Large intestine (tissue), 12 donors: ENCODE measurements at places on chromosomes 1 and 21.

DNA sequence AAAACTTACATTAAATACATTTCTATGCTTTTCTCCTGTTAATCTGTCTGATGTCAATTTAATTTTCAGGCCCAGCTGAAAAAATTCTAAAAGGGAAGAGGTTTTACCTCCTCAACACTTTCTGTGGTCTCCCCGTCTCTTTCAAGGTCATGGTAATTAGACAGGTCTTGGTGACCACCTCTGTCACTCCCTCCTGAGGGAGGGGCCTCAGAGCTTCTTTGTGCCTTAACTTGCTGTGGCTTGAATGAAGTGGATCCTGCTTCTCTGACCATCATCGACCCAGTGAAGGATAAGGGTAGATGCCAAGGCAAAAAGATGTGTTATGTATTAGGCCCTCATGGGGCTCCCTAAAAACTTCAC, 40.8 kb upstream of the OSBPL9 start:
- DNase-seq: no peak

DNA sequence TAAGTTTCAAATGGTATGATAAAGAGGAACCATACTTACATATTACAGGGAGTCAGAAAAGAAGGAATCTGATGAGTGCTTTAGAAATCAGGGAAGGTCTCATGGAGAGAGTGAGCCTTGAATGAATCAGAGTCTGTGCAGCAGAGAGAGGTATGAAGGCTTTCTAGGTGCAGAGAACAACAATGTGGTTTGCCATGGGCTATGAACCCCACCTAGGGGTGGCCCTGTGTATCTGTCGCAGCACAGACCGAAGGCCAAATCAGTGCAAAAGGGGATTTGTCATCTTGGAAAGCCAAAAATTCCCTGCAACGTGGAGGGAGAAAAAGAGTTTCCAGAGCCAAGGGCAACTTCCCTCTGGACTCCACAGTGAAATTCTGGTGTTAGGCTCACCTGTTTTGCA, 3.5 kb downstream of the PAPPA2 start:
- DNase-seq: no peak

DNA sequence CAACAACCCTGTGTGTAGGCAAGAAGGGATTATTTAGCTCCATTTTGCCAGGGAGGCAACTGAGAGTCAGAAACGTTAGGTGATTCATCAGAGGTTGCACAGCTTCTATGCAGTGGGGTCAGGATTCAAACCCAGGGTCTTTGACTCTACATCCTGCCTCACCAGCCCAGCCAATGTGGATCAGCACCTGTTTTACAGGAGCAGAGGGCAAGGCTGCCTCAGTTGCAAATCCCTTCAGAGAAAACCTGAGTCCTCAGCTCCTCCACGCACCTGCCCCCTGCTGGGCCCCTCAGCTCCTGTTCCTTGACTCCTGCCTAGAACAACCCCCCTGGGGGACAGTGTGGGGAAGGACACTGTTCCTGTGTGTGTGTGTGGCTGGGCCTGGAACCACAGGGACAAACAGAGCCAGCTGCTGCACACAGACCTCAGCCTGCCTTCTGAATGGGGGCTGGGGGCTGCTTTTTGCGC, 61.6 kb downstream of the LRRN2 start:
- peak; percentile 16 for DNase-seq

- no peak for DNase-seq
These were observed 322.8 kb downstream of the KCTD3 start for GRCh38 chr1:215889871-215890270.

DNA sequence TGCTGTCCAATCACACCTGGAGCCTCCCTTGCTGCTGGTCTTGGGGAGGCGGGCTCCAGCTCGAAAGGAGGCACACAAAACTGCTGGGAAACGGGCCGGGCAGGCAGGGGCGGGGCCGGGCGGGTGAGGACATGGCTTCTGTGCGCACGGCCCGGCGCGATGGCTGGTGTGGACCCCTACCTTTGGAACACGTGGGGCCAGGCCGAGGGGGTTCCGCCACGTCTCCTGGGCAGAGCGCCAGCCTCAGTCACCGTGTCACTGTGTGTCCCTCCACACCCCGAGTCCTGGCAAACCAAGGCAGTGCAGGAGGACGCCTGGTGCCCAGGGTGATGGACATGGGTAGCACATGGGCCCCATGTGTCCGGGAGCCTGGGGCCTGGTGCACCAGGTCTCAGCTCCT, 42.0 kb upstream of the ADARB1 start:
- no peak for DNase-seq

- DNase-seq: peak; percentile 82
These were observed 37.1 kb downstream of the SLC30A1 start for GRCh38 chr1:211541720-211542477.

- DNase-seq: no peak
These were observed 330.6 kb downstream of the DUSP10 start for GRCh38 chr1:221411283-221411682.

DNA sequence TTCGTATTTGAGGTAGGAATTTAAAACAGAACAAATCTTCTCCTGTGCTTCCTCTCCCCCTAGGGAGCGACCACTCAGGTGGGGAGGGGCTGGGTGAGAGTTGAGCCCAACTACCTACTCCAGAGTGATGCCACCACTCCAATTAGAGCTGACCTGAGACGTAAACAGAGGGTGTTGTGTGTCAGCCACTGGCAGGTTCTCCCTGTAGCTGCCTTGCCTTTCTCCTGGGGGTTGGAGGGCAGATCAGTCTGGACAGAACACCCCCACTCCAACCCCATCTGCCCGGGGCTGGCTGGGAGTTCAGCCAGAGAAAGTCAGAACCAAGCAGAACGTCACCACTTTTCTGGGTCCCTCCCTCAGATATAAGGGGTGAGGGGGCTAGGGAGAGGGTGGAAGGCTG, 2.0 kb downstream of the HPDL start:
- no peak for DNase-seq

DNA sequence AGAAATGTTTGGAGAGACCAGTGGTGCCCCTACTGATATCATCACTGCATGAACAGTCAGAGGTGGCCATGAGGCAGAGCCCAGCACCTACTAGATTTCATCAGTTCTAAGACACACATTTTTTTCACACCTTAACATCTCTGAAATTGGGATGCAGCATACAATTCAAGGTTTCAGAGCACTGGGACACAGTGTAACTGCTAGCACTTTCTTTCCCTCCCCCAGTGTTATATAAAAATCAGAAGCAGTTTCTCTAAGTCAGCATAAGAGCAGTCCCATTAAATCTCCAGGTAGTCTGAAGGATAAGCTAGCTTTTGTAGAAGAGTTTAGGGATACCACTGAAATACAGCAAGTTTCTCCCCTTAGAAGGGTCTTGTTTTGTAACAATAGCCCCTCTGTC, 10.0 kb upstream of the ANGPTL7 start:
- no peak for DNase-seq

- DNase-seq: no peak
These were observed 52.9 kb upstream of the CITED4 start for GRCh38 chr1:40914927-40915569.

- no peak for DNase-seq
These were observed 17.8 kb downstream of the HLCS start for GRCh38 chr21:36948686-36949085.

DNA sequence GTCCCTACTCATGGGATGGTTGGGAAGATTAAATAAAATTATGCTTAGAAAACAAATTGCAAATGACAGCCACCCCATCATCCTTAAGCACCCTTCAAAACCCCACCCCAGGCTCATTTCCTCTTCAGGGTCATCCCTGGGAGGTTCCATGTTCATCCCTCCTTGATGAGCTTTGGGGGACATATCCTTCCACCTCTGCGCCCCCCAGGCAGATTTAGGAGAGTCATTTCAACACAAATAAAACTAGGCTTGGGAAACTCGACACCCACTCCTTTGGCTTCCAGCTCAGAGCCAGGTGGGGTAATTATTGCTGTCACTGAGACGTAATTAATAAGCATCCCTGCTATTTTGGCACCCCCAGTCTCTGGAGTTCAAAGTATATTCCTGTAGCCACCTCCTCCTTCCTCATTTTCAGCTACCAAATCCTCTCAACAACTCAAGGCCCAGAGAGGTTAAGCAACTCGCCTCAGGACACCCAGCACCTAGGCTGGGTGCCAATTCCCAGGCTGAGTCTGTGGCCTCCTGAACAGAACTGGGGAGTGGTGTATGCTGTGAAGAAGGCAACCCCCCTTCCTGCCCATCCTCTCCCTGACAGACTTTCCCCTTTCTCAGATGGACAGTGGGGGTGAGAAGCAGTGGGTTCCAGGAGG, 595 bp downstream of the CRYBG2 start:
- DNase-seq: no peak

DNA sequence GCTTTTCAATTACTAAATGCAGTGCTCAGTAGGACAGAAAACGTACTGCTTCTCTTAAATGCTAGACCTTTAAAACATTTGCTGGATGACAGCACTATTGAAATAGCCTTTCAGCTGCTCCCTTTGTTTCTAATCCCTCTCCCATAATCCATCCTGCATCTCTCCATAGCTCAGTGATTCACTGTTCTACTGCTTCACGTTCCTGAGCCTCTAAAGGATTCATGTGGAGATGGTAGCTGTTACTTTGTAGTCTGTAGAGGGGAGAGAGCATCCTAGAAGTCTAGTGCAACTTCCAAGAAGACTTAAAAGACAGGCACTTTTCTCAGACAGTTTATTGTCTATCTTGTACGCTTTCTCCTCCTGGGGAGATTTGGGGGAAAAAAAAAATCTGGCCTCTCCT, 51.4 kb downstream of the LRRC8B start:
- DNase-seq: no peak

- DNase-seq: no peak
These were observed 9.1 kb upstream of the PCNX2 start for GRCh38 chr1:233304489-233305102.

- DNase-seq: no peak
These were observed 26.8 kb upstream of the RNF19B start for GRCh38 chr1:32991386-32991785.

- DNase-seq: no peak
These were observed 53.3 kb downstream of the MRPS6 start for GRCh38 chr21:34126691-34127090.

DNA sequence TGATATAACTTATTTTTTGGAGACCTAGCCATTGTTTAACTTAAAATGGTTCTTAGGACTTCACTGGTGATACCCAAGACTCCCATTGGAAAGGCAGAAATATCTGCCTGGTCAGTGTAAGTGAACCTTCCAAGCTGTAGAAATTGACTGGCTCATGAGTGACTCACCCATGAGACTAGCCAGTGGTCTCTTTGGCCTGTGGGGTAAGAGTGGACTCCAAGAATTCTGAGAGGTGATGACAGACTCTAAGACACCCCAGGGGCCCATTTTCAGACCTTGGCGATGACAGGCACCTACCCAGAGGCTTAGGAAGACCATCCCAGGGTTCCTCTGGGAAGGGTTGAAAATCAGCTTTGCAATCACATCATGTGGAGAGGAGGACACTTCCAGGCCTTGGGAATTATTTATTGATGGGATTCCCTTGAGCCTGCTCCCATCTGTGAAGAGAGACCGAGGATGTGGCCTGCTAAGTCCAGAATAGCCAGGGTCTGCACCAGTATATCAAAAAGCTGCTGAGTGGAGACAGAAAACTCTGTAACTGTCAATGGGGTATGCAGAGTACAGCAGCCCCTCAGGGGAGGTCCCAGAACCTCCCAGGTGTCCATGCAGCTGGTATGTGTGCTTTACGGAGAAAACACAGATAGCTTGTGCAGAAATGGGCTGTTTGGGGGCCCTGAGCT, 78.9 kb downstream of the KAZN start:
- DNase-seq: no peak

- no peak for DNase-seq
These were observed 29.4 kb upstream of the KCNA10 start for GRCh38 chr1:110548381-110548780.

- peak; percentile 18 for DNase-seq
These were observed 93.0 kb downstream of the SIM2 start for GRCh38 chr21:36791695-36792470.

GRCh38 chr1:67626861-67627235, 58.2 kb upstream of the GADD45A start:
- DNase-seq: no peak

GRCh38 chr1:203598752-203599151, 27.9 kb upstream of the ATP2B4 start:
- no peak for DNase-seq

DNA sequence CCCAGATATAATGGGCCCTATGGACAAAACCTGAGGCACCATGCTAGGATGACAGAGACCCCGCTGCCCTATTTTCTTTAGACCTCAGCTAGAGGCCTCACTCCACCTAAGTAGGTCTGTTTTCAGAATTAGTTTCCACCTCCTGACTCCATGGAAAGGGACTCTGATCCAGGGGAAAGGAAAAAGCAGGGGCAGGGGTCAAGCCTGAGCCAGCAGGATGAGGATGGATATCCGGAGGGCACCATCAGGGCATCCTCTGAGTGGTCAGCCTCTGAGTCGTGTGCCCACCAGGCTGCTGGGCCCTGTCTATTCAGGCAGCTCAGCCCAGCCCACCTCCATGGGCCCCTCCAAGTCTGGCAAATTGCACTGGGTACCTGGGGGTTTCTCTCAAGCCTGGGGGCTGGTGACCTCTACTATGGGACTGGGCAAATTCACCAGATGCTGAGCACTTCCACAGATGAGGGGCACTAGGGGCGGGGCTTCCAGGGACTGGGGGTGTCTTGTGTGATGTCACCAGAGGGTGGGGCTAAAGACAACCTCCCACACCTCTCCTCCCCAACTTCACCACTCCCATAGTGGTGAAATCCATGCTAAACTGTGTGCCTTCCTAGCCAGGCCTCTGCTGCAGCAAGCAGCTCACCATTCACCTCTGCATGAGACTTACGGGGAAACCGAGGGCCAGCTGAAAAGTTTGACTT, 5.5 kb downstream of the PAQR7 start:
- no peak for DNase-seq

DNA sequence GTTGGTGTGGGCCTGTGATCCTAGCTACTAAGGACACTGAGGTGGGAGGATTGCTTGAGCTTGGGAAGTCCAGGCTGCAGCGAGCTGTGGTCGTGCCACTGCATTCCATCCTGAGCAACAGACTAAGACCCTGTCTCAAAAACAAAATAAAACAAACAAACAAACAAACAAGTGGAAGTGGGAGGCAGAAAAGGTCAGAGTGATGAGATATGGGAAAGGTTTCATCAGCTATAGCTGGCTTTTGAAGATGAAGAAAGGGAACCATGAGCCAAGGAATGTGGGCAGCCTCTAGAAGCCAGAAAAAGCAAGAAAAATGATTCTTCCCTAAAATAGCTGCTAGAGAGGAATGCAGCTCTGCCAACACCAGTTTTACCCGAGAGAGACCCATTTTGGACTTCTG, 10.6 kb upstream of the NUCKS1 start:
- no peak for DNase-seq

- DNase-seq: no peak
These were observed 10.4 kb upstream of the IL24 start for GRCh38 chr1:206886831-206887230.

GRCh38 chr1:184889902-184890301, 84.4 kb downstream of the NIBAN1 start:
- no peak for DNase-seq

- no peak for DNase-seq
These were observed 50.0 kb upstream of the DUSP10 start for GRCh38 chr1:221791846-221792245.
